ENCODE measurements at places on chromosomes 7 and 10. TPM values are rescaled to one million over a fixed set of nuclear protein-coding genes. Genes with fewer than 3 reads are reported as not detected.
A peak's percentile ranks its signal among the peaks of the same experiment; 100 is the strongest.

The CNPY1 gene
- total RNA-seq = not detected

DNA sequence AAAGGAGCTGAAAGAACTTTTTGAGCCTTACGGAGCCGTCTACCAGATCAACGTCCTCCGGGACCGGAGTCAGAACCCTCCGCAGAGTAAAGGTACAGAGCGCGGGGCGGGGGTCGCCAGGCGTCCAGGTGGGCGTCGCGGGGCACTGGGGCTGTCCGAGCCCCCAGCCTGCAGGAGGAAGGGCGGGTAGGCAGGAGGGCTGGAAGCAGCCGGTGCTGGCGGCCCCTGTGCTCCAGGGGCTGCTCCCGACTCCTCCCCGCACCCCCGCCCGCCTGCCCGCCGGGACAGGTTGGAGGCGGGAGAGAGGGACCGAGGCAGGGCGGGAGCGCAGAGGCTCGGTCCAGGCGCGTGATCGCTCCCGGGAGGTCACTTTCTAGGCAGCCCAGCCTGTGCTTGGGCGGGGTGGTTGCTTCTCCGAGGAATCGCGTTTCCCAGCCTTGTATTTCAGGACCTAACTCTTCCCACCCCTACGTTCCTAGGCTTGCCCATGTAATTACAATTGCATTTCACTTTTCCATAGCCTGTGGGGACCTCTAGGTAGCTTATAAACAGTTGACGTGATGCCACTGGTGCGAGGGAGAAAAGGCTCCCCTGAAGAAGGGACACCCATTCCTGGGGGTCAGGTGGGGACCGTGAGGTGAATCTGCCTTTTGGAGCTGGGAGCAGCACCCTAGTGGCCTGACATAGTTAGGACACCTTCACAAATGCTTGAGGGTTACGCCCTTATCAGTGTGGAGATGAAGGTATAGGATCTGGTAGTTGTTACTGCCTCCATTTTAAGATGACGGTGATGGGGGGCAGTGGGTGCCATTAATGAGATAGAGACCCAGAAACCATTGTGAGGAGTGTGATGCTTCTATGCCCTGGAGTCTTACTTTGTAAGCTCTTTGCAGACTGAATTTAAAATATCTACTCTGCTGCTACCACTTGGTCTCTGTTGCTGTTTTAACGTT is 148.2 kb downstream of the CELF2 start:
- DNase-seq = peak; percentile 86

- DNase-seq = no peak
Observed at GRCh38 chr7:154985230-154985629, 17.7 kb downstream of the PAXIP1 start.

GRCh38 chr10:103564776-103565520 is 71.4 kb downstream of the NEURL1 start:
- DNase-seq = no peak

The ZNF727 gene
- 1.7 TPM for total RNA-seq

GRCh38 chr10:48940958-48941357 is 1.3 kb upstream of the LRRC18 start:
- no peak for DNase-seq

DNA sequence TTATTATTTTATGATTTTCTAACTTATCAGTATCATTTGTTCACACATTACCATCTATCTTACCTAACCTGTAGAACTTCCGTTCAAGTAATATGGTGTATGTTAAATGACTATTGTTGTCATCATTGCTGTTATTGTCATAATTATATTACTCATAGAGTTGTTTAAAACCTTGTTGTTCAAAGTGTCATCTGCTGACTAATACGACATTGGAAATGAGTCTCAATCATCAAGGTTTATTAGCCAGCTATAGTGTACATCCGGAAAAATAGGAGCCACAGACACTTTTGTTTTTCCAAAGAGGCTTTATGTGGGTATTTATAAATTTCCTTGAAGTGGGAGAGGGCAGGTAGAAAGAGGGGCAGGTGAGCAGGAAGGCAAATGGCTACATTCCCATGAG is 386.9 kb upstream of the LRRTM3 start:
- DNase-seq = no peak

DNA sequence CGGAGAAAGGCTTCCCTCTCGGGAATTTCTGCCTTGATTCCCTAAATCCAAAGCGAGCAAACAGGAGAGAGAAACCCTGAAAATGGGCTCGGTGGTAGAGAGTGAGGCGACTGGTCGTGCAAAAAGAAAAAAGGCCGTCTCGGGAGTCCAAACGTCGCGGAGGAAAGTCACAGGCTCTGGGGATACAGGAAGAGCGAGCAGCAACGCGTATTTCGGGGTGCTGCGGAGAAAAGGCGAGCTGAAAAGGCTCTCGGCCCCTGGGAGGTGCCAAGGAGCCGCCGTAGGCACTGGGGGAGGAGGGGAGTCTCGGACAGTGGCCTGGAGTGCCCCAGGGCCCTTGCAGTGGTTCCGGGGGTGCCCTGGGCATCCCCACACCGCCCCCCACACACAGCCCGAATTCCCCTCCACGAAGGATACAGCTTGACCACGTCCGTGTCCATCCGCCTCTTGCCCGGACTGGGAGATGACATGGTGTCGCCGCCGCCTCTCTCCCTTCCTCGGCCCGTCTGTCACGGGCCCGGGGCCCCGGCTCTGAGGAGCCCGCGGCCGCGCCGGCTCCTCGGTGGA is 591 bp downstream of the UBE2H start:
- DNase-seq = peak; percentile 35

DNA sequence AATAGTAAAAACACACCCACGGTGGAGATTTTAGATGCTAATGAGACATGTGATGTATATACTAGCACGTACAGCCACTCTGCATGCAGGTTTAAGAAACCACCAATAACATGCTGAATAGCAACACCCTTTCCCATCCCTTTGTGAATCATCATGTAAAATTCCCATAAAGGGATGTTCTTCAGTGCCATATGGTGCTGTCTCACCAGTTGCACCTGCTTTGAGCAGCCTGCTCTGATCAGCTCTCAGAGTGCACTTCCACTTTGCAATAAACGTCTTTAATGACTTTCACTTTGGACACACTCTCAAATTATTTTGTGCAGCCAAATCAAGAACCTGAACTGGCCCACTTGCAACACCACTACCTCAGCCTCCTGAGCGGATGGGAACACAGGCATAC is 615.0 kb downstream of the ANKRD7 start:
- DNase-seq = no peak

The GIMAP6 gene
- 22.1 TPM for total RNA-seq

DNA sequence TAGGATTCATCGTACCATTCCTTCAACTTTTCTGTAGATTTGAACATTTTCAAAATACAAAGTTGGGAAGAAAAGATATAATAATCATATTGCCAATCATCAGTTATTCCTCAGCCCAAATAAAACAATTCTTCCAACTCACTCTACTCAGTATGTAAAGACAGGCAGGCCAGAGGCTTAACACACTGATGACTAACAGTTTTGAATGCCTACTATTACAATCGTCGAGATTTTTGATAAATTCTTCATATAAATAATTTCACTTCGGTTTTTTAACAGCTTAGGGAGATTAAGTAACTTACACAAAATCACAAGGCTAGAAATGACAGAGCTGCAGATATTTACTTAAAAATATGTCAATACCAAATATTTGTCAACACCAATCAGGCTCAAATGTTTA is 17.6 kb downstream of the CYTH3 start:
- DNase-seq = no peak

DNA sequence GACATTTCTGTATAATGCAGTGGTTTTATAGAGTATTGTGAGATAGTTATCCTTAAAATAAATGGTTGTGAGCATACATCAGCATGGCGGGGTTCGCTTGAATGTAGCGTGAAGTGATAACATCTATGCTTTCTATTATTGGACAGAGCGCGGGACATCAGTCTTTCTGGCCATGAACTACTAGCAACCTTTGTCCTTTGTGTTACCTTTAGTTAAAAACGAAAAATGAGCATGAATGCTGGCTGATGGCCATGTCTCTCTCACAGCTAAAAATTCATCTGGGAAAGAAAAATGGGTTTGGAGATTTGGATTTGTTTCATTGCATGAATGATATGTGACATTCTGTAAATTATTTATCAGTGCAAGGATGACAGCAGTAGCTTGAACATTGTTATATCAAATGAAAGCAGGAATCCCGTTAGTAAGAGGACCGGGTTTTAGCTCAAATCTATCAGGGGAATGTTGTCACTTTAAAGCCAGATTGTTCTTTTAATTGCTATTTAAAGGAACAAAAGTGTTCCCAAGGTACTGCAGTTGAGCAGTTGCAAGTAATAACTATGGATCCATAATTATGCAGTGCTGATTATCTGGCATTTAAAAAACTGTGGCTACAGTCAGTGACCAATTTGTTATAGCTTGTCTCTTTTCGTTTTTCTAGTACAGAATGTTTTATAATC is 131.0 kb downstream of the KAT6B start:
- DNase-seq = no peak

The ADCY1 gene
- 5.9 TPM for total RNA-seq

GRCh38 chr7:28297801-28298459 is 114.4 kb upstream of the CREB5 start:
- no peak for DNase-seq

GRCh38 chr7:153193144-153193595 is 433.6 kb downstream of the ACTR3B start:
- peak; percentile 62 for DNase-seq

DNA sequence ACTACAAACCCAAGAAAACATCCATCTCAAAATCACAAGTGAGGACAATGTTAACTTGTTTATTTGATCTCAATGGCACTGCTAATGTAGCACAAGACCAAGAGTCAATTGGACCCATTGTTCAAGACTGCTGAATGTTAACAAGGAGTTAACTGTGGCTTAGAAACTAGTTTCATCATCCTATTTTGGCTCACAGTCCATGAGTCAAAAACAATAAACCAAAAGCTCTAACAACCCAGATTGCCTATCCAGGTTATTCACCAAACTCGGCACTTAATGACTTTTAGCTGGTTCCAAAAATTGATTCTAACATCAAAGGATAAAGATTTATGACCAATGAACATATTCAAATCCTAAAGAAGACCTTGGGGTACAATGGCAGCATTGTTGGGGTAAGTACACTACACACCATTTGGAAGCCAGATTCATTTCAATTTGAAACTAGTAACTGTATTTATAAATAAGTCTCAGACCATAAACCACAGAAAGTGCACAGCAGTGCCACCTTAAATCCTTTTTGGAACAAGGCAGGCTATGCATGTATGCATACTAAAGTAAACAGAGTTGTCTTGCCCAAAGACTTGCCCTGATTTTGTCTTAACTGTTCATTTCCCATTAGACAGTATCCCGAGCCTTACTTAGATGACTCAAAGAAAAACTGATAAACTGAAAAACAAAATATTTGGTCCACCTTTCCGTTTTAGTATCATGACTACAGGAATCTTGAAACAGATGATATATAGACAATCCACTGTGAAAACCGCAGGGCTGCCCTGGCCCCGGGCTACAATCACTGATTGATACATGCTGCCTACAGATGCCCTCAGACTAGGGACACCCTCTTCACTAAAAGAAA is 84.5 kb downstream of the SRPK2 start:
- DNase-seq = no peak

GRCh38 chr7:4399121-4399520 is 283.0 kb upstream of the FOXK1 start:
- no peak for DNase-seq

DNA sequence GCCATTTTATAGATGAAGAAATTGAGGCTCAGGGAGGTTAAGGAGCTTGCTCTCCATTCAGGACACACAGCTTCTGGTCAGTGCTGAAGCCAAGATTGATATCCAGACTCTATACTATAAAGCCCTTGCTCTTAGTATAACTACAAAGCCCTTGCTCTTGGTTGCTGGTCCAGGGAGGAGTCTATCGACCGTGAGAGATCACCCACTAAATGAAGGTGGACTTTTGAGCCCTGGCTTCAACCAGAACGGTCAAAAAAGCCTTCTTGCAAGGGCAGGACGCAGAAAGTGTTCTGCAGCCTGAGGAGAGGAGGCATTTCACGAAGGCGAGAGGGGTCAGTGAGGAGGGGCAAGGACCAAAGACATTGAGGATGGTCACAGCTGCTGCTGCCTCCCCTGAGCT is 176.3 kb downstream of the CYP26A1 start:
- no peak for DNase-seq

DNA sequence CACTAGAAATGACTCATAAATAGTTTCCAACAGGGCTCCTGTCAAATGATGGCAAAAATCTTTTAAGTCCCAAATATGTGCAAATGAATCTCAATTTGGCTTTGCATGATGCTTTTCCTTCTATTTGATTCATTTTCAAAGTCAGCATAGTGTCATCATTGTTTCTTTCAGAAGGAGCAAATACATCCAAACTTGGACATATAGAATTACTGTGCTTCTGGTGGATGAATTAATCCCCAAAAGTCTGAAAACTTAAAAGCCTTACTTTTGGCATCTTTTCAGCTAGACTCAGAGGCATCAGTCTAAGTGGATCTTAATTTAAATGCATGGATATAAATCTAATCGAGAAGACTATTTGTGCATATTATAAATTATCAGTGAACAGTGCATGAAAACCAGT is 578.1 kb upstream of the FZD8 start:
- no peak for DNase-seq

DNA sequence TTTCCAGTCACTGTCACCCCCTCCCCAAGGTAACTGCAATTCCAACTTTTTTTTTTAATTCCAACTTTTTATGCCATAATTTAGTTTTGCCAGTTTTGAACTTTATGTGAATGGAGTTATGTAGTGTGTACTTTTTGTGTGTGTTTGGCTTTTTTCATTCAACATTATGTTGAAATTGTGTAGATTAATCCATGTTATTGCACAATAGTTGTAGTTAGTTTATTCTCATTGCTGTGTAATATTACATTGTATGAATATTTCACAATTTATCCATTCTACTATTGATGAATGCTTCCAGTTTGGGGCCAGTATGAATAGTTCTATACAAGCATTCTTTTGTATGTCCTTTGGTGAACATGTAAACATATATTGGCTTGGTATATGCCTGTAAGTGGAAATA is 32.5 kb downstream of the MXI1 start:
- DNase-seq = no peak

GRCh38 chr7:113000316-113001020 is 86.2 kb downstream of the GPR85 start:
- no peak for DNase-seq

The CTBP2 gene
- total RNA-seq = 38.7 TPM

GRCh38 chr7:158428131-158428836 is 159.3 kb downstream of the PTPRN2 start:
- no peak for DNase-seq

The SVIL gene
- total RNA-seq = 265 TPM

The ZNF479 gene
- total RNA-seq = not detected

The TBX20 gene
- total RNA-seq = 226 TPM

DNA sequence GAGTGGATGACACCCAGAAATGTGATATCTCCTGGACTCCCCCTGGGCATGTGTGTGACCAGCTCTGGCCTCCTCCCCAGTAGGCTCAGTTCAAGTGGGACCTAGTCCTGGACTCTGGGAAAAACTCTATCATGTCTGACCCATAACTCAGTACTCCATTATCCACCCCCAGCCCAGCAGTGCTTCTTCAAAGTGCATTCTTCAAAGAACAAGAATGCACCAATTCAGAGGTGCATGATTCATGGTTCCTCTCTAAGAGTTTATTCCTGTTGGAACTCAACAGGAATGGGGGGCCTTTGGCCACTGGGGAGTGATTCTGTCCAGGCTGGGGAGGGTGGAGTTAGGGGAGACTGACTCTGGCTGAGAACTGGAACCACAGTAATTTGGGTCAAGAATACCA is 173.6 kb upstream of the CXCL12 start:
- DNase-seq = no peak

GRCh38 chr7:49635800-49636199 is 137.6 kb upstream of the VWC2 start:
- no peak for DNase-seq
